ENCODE measurements at places on chromosomes 2 and 18. TPM values are rescaled to one million over a fixed set of nuclear protein-coding genes. Genes with fewer than 3 reads are reported as not detected.

- DNase-seq = peak; percentile 71
These were observed 52.3 kb upstream of the ITGB6 start for GRCh38 chr2:160252278-160252887.

GRCh38 chr2:102366406-102367112, 11.0 kb downstream of the IL18R1 start:
- DNase-seq = no peak

- DNase-seq = no peak
These were observed 34.1 kb downstream of the ASAP2 start for GRCh38 chr2:9240745-9241144.

GRCh38 chr2:128445523-128445900, 126.8 kb upstream of the HS6ST1 start:
- DNase-seq = no peak

GRCh38 chr18:49399003-49399402, 61.4 kb downstream of the DYM start:
- no peak for DNase-seq

GRCh38 chr18:27715751-27716150, 461.2 kb downstream of the CDH2 start:
- DNase-seq = no peak

- no peak for DNase-seq
These were observed 23.3 kb downstream of the MPHOSPH10 start for GRCh38 chr2:71153585-71154224.

- no peak for DNase-seq
These were observed 231.4 kb downstream of the FAM210A start for GRCh38 chr18:13494871-13495445.

DNA sequence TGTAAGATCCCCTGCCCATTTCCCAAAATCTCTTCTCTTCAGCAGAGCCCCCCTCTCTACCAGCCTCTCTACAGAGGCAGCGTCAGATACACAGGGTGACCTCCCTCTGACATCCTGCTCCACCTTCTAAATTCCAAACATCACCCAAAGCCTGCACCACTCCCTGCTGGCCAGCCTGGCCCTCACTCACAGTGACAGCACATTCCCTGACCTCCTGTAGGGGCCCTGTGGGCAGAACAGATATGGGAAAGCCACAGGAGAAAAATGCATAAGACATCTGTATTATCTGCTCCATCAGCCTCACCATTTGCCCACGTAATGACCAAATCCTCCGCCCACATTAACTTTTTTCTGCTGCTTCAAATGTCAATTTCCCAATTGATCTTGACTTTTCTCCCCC, 40.6 kb downstream of the TRABD2A start:
- peak; percentile 49 for DNase-seq

GRCh38 chr2:177767768-177768167, 304.8 kb downstream of the PDE11A start:
- no peak for DNase-seq

DNA sequence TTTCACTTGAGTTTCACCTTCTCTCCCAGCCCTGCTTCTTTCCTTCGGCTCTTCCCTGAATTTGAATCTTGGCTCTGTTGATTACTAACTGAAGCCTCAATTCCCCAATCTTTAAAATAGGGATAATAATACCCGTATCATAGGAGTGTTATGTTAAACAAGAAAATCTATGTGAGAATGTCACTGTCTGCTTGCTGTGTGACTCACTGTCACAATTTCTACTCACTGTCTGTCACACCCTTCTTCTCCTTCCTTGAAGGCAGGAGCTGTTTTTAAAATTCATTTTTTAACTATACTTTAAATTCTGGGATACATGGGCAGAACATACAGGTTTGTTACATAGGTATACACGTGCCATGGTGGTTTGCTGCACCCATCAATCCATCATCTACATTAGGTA, 141.6 kb upstream of the CXCR4 start:
- no peak for DNase-seq

DNA sequence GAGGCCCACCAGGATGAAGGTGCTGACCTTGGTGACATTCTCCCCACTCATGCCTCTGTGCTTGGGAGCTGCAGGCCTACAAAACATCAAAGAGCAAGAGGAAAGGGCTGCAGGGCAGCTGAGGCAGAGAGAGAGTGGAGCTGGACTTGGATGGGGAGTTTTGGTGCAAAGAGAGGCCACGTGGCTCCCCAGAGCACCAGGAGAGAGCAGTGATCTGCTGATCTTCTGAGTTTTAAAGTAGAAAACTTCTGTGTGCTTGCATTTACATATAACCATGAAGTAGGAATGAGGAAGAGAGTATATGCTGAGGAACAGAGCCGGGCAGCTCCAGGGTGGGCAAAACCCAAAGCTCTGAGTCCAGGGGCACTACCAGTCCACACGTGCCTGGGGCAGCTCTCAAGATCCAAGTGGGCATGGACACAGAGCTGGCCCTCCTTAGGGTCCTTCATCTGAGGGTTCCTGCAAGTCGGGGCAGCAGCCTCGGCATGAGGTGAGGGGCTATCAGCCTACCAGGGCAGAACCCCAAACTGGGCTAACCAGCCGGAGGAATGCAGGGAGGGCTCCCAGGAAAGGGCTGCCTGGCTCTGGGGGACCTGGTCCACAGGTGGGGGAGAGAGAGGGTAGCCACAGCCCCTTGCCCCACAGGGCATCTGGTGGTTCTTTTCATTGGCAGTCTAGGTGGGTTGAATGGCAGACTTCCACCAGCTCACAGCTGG, at the start of gene OR6B2:
Gene OR6B2, minus strand, starts transcription at position 51 of the 716 bp plus-strand sequence. Its CDS starts 0 bp downstream, at position 51.
- no peak for DNase-seq

DNA sequence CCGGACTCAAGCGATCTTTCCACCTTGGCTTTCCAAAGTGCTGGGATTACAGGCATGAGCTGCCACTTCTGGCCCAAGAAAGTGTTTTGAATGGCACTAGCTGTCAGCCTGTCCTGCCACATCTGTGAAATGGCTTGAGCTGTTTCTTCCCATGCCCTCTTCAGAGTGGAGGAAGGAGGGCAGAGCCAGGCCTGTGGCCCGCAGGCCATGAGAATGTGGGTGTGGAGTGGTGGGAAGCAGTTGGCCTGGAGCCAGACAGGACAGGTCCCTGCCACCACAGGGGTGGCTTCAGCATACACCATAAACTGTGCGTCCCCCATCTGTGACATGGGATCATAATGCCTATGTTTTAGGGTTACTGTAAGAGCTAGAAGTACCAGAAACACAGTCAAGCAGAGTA, 6.5 kb downstream of the SLC66A3 start:
- no peak for DNase-seq

DNA sequence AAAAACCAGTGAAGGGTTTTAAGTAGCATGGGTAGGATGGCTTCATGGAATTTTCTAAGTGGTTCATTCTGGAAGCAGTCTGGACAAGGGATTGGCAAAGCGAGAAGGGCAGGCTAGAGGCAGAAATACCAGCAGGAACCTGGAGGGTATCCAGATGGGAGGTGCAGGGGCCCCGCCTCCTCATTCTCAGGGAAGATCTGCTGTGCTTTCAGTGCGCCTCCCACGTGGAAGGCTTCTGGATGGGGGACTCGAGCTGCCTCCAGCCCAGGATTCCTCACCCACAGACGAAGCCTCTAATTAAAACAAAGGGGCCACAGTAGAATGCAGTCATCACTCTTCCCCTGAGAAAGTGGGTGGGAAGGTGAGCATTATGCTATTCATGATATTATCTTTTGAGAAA, 79.8 kb downstream of the VSNL1 start:
- DNase-seq = peak; percentile 3

DNA sequence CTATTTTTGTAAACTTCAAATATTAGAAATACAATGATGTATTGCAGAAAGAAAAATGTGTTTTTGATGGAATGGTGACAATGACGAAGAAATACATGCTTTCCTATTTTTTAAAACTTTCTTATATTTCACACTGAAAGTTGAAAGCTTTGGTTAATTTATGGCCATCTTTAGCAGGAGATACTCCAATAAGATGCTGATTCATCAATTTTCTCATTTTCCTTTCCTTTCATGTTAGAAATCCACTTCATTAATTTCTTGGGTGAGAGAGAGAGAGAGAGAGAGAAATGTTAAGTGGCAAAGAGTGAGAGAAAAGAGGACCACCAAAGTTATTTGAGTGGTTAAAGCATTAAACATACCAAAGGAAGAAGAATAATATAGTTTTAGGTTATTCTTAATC, 28.6 kb upstream of the MAP2 start:
- DNase-seq = no peak

DNA sequence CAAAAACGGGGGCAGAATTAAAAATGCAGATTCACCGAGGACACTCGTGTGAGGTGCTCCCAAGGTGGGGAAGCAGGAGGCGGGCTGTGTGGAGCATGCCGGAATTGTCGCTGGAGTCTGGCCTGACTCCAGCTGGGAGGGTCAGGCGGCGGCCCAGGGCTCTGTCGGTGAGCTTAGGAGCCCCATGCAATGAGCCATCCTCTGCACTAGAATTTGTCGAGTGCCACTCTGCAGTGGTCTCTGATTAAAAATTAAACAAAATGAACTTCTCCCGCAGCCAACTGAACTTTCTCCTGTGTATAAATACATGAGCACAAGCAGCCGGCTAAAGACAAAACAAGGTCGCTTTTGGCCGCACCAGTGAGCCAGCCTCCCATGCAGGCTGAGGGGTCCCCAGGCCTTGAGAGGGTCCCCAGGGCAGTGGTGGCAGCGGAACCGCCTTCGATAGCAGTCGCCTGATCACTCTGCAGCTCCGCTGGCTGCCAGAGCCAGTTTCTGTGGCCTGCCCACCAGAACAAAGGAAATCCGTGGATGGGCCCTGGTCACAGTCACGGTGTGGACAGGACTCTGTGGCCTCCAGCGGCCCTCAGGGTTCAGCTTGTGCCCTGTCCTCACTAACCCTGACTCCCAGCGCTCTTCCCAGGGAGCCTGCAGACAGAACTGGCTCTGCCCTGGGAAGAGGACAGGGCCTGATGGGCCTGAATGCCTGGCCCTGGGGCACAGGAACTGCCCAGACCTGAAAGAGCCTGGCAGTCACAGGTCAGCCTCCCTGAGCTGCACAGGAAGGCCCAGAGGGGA, 201.3 kb downstream of the EIPR1 start:
- DNase-seq = no peak

DNA sequence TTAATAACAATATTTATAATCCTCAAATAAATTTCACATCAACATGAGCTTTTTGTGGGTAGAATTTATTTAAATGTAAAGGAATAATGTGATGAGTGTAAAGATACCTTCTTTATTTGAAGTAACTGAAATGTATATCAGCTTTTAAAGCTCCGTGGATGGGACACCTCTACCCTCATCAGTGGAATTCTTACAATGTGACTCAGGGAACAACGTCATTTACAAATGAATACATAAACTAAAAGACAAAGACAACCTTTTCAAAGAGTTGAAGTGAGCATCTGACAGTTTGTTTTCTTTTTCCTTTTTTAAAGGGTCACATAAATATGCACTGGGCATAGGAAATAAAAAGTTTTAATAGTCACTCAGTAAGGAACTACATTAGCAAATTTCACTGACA, 1127.0 kb upstream of the CRIM1 start:
- DNase-seq = no peak

GRCh38 chr2:113117541-113118262, 9.7 kb upstream of the IL1RN start:
- DNase-seq = peak; percentile 92

DNA sequence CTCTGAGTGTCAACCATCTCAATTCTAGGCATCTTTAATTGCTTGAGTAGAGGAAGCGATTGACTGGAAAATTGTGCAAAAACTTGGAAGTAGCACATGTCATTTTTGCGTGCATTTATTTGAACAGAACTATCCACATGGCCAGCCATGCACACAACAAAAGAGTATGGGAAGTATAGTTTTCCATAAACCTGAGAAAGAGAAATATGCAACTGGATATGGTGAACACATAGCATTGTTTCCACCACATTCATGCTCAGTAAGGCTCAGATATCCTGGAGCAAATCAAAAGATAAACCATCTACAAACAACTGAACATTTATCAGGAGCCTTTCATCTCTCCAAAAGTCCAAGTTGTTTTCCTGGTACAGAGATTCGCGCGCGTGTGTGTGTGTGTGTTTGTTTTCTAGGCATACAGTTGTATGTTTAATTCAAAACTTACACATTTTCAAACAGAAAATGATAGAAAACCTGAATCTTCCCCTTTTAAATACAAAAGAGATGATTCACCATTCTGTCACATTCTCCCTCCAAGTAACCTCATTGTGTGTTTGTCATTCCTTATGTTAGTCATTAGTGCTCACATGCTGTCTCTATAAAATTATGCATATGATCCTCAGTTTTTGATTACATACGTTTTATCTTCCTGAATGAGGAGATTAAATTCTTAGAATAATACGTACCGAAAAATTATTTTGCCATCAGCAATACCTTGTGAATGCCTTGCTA, 780.4 kb upstream of the NRXN1 start:
- no peak for DNase-seq

DNA sequence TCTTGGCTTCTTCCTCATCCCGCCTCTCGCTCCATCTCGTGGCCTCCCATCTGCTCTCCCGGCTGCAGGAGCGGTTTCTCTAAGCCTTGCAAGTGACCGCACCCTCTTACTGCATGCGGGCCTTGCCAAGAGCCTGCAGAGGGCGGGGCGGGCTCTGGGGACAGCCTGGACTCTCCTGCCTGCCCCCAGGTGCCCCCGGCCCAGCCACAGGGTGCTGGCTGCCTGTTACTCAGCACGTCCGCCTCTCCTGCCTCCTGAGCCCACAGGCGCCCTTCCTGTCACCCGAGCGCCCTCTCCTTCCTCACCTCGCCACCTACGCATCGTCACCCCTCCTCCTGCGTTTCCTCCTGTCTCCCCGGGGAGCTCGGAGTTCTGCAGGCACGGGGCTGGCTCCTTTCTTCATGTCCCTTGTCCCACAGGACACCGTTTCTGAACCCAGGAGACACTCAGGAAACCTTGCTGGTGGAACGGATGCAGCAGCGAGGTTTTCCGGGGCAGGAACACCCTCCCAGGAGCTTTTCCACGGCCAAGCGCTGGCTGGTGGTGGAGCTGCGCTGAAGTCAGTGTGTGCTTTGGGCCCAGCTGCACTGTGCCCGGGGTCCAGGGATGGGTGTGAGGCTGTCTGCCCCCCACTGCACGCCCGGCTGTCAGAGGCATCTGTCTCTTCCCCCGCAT, 28.5 kb downstream of the HPCAL1 start:
- peak; percentile 8 for DNase-seq

DPYSL5 gene
- total RNA-seq = not detected

CENPA gene
- total RNA-seq = 26.9 TPM

VIT gene
- not detected for total RNA-seq

POTEI gene
- 0.08 TPM for total RNA-seq

KCNS3 gene
- total RNA-seq = 0.05 TPM

SGPP2 gene
- total RNA-seq = 16.9 TPM

LAMA3 gene
- 9.5 TPM for total RNA-seq

ACVR1C gene
- 0.03 TPM for total RNA-seq

Data from HT-29 (cell line).